ENCODE measurements at places on chromosomes 12 and 14.

DNA sequence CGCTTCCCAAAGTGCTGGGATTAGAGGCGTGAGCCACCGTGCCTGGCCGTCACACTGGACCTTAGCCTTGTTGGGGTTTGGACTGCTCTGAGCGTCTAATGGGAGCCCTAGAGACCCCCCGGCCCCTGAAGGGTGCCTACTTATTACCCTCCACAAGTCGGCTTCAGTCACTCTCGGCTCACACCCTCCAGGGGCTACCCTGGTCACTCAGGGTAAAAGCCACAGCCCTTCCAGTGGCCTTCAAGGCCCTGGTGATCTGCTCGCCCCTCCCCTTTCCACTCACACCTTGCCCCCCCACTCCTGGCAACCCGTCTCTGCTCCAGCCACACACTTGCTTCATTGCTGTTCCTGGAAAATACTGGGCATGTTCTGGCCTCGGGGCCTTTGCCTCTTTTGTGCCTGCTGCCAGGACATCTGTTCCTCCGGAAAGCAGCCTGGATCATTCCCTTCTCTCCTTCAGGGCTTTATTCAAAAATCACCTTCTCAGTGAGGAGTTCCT lies 3.6 kb upstream of the MORN3 start:
- DNase-seq = no peak

- DNase-seq = no peak
Observed at GRCh38 chr14:102427642-102428041, 64.9 kb downstream of the TECPR2 start.

GRCh38 chr14:87030197-87030596 lies 962.8 kb downstream of the GALC start:
- no peak for DNase-seq

- DNase-seq = no peak
Observed at GRCh38 chr12:81809829-81810595, 50.9 kb upstream of the PPFIA2 start.

GRCh38 chr14:73755434-73756014 lies 41.3 kb upstream of the PNMA1 start:
- no peak for DNase-seq

DNA sequence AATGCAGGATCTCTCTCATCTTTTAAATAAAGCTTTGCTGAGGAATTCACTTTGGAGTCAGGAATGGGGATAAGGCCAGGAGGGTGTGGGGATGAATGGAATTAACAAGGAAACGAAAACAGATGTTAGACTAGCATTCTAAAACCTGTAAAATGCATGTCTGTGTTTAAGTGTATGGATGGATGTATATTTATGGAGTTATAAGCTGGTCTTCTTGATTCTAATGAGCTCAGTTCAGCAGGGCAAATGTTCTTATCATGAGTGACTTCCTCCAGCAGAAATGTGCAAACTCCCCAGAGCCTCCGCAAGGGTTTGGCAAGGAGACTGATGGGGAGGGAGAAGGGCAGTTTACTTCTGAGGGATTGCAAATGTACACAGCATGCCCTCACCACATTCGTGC lies 149.1 kb downstream of the NTF3 start:
- no peak for DNase-seq

DNA sequence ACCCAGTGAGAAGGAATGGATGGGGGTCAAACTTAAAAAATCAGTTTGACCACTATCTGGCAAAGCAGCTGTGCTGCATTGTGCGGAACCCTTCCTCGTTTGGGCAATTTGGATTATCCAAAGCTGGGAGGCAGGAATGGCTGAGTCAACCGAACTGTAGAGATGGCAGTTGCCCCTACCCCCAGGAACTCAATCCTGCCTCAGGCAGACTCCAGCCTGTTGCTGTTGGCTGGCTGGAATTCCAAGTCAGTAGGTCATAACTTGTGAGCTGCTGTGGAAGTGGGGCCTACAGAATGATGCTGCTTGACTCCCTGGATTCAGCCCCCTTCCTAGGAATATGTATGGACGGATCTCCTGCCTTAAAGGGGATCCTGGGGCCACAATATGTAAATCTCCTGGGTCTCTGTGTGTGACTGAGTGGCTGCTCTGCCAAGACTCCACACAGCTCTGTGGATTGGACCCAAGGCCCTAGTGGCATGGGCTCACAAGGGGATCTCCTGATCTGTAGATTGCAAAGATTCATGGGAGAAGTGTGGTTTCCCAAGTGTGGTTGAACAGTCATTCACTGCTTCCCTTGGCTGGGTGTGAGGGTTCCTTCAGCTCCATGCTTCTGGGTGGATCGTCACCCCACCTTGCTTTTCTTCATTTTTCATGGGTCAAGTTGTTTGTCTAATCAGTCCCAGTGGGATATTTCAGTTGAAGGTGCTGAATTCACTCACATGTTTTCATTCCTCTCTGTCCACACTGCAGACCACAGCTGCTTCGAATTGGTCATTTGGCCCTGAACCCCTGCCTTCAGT lies 19.2 kb downstream of the LUM start:
- no peak for DNase-seq

- DNase-seq = no peak
Observed at GRCh38 chr12:96136725-96137378, 57.3 kb upstream of the ELK3 start.

DNA sequence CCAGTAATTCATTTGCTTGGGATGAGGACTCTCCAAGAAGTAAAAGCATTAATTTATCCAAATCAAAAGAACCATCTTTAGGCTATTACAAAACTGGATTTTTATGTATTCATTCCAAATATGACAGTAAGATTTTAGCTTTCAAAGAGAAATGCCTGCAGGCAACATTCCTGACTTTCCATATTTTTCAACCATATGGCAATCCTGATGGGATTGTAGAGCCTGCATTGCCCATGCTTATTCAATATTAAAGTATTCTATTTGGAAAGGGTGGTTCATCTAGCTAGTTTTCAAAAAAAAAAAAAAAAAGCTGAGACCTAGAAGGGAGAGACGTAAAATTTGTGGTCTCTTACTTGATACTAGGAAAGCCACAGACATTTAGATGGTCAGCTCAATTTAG lies 1253.7 kb downstream of the LRFN5 start:
- DNase-seq = no peak

DNA sequence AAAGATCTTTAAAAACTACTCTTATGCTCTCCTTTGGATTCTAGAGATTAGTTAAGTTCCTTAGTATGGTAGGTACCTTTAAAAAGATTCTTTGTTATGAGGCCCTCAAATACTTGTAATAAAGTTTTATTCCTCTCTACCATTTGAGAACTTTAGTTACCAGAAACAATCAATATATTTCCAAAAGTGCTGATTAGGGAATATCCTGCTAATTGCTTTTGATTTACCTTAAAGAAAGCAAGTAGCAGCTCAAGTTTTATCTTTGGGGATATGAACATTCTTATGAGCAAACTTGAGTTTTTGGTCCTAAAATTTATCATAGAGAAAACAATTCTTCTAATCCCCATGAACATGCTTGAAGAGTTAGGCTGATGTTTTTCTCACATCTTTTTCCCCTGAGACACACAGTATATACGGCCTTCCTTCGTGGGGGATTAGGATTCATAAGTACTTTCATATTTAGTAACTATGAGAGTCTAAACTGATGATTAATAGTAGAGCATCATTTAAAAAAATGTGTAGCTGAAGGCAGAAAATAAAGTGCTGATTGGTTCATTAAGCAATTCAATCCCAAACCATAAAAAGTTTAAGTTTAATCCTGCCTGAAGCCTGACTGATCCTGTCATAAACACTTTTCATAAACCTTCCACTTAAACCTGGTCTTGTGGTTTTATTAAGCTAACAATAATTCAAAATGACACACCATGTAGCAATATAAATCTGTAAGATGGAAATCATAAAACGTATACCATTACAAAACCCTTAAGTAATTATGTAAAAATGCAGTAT lies 380.5 kb upstream of the FBXO33 start:
- no peak for DNase-seq

GRCh38 chr12:71947645-71948105 lies 9.0 kb downstream of the TPH2 start:
- peak; percentile 90 for DNase-seq

DNA sequence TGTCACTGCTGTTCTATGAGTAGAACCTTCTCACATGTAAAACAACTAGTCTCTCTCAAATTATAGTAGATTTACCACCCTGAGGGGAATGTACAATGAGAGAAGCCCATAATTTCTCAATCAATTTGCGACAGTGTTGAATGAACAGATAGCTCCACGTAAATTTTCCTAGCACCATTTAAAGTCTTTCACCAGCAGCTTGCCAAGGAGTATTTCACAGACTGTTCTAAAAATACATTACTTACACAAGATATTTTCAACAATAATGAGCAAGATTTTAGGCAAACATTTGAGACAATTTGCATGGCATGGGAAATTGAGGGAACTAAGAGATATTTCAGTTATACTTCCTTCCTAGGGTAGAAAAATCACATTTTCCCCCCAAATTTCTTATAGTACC lies 151.6 kb downstream of the KICS2 start:
- DNase-seq = no peak

DNA sequence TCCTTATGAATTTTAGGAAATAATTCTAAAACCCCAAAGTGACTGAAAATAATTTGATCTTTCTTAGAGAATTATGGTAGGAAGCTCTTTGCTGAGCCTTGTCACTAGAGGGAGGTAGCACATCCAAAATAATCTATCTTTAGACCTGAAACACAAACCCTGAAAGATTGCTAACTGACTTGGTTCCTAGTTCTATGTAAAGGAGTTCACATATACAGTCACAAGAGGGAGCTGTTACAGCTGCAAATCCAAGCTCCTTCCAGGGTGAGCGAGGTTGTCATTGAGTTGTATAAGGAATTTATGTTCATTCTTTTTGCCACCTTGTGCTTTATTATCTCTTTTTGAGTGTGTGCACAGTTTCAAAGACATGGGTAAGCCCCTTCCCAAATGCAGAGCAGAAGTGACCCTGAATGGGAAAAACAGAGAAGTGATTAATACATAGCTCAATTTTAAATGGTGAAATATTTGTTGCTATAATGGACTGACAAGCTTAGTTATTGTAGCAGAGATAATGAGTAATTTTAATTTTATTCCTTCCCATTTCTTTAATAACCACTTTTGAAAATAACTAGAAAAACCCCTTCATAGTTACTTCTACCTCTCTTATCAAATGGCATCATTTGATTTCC lies 387.9 kb downstream of the DAD1 start:
- no peak for DNase-seq

- DNase-seq = no peak
Observed at GRCh38 chr14:55976655-55977054, 141.6 kb upstream of the PELI2 start.

- DNase-seq = no peak
Observed at GRCh38 chr14:87691042-87691881, 301.7 kb downstream of the GALC start.

GRCh38 chr12:51127050-51127729 lies 43.8 kb upstream of the CSRNP2 start:
- DNase-seq = no peak

DNA sequence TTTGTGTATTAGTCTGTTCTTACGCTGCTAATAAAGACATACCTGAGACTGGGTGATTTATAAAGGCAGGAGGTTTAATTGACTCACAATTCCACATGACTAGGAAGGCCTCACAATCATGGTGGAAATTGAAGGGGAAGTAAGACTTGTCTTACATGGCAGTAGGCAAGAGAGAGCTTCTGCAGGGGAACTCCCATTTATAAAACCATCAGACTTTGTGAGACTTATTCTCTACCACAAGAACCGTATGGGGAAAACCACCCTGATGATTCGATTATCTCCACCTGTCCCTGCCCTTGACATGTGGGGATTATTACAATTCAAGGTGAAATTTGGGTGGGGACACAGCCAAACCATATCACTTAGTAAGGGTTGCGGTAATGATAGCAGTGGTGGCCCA lies 833.1 kb downstream of the FLRT2 start:
- DNase-seq = no peak

- no peak for DNase-seq
Observed at GRCh38 chr14:98714626-98715425, 557.2 kb downstream of the BCL11B start.

DNA sequence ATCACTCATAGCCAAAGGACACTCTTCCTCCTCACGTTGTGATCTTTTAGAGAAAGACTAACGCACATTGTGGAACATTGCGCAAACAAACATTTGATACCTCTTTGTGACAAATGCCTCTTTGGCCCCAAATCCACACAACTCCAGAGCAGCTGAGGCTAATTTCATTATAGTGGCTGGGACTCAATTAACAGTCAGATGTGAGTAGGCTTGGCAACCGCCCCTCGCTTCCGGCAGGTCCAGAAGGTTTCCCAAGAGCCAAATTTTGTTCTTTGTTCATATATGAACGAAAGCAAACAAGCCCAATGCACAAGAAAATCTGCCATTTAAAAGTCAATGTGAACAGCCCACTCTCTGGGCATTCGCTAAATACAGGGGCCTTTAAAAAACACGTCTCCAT lies 273.9 kb downstream of the GLT1D1 start:
- DNase-seq = no peak

GRCh38 chr12:108689314-108690190 lies 41.8 kb downstream of the CORO1C start:
- no peak for DNase-seq

GRCh38 chr14:67987606-67988005 lies 168.0 kb downstream of the RAD51B start:
- DNase-seq = no peak

DNA sequence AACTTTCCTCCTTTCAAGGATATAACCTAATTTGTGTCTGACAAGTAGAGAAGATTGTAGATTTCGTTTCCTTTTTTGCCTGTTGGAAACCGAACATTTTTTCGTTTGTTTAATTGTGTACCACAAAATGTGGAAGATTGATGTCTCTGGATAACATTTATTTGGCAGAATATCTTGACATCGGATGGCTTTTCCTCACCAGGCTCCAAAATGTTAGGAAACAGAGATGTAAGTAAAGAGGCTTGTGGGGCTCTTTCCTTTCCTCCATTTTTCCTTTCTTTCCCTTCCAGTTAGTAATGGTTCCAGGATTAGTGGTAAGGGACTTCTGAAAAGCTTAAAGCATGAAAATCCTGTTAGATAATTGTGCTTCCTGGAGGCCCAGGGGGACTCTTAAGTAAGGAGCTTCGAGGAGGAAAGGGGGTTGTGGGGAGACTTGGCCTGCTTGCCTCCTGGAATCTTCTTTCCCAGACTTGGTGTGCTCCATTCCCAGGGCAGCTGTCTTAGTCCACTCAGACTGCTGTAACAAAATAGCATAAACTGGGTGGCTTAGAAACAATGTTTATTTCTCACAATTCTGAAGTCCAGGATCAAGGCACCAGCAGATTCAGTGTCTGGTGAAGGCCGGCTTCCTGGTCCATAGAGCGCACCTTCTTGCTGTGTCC lies 243.1 kb upstream of the PWP1 start:
- no peak for DNase-seq

- no peak for DNase-seq
Observed at GRCh38 chr14:58797010-58797429, 159.3 kb downstream of the DACT1 start.

- no peak for DNase-seq
Observed at GRCh38 chr14:53048631-53049030, 97.8 kb upstream of the FERMT2 start.

DNA sequence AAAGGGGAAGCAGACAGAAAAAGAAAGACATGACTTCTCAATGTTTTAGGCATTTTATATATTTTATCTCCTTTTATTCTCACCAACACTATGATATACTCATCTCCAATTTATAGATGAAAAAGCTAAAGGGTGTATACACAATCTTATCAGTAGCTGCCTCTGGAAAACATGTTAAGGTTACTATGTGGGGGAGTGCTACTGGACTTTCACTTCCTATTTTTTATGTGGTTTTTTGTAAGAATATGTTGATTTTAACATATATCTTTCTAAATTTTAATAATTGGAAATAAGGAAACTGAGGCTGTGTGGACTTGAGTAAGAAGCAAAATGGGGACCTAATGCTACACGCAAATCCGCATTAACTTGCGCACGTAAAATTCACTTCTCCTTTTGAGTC lies 99.6 kb upstream of the PDE3A start:
- DNase-seq = no peak

GRCh38 chr12:122491991-122492390 lies 8.7 kb downstream of the ZCCHC8 start:
- no peak for DNase-seq
